CD4-positive, CD25-positive, alpha-beta regulatory T cell (primary cell): ENCODE measurements at places on chromosomes 6 and 20. TPM values are rescaled to one million over a fixed set of nuclear protein-coding genes. Genes with fewer than 3 reads are reported as not detected.

- no peaks in the 10 kb centered on the region for H3K4me1 ChIP-seq
- H3K27ac ChIP-seq, result no peak overlapping the region
- H3K36me3 ChIP-seq, result no peaks in the 10 kb centered on the region
These were observed 33.8 kb downstream of the FRMD1 start for GRCh38 chr6:168045141-168045691.

Gene FNDC11
- 1.5 TPM for total RNA-seq

- peak; percentile 57 for DNase-seq
- H3K36me3 ChIP-seq, result no peaks in the 10 kb centered on the region
- no peaks in the 10 kb centered on the region for H3K27me3 ChIP-seq
- peaks cover 25% of the 10 kb centered on the region for H3K4me1 ChIP-seq
- peak overlapping the region; percentile 62 for H3K27ac ChIP-seq
These were observed 96.0 kb upstream of the CNKSR3 start for GRCh38 chr6:154606457-154606856.

DNA sequence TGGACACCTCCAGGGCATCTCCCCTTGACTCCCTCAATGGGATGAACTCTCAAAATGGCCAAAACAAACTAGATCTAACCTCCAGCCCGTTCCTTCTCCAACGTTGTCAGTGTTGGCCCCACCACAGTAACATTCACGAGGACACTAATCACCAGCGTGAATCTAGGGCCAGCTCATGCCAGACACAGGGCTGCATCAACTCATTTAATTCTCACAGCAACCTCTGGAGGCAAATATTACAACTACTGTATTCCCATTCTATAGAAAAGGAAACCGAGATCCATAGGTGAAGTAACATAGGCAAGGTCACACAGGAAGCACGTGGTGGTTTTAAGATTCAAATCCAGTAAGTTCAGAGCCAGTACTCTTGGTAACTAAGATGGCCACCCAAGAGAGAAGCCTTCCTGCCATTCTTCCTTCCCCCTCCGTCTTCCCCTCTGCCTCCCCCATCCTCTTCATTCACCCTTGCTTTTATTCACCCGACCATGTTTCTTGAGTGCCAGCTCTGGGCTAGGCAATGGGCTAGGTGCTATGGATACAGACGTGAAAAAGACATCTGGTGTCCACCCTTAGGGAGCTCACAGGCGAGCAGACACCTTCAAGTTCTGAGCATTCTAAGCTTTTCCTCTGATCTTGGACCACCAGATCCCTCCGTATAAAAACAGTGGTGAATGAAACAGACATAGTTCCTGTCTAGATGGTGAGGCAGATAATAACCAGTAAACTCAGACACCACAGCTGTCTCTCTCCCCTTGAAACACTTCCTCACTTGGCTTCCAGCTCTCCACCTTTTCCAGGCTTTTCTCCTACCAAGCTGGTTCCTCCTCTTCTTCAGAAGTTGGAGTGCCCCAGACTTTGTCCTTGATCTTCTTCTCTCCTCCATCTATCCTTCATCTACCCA, 9.6 kb downstream of the CCM2L start:
- no peak for DNase-seq
- no peaks in the 10 kb centered on the region for H3K36me3 ChIP-seq
- peaks cover 13% of the 10 kb centered on the region for H3K4me1 ChIP-seq

Gene TREM1
- total RNA-seq, result not detected

- no peak overlapping the region for H3K4me3 ChIP-seq
- DNase-seq, result no peak
- no peaks in the 10 kb centered on the region for H3K4me1 ChIP-seq
- no peaks in the 10 kb centered on the region for H3K27me3 ChIP-seq
- H3K27ac ChIP-seq, result no peak overlapping the region
- H3K36me3 ChIP-seq, result peaks cover 56% of the 10 kb centered on the region
These were observed 46.9 kb upstream of the MAPK13 start for GRCh38 chr6:36083446-36083845.

Gene GSTA3
- total RNA-seq, result not detected
